ENCODE measurements at places on chromosomes 2 and 18. TPM values are rescaled to one million over a fixed set of nuclear protein-coding genes. Genes with fewer than 3 reads are reported as not detected.

ATOH8 gene
- 13.8 TPM for polyA plus RNA-seq

CCDC148 gene
- polyA plus RNA-seq: 0.44 TPM

SLC23A3 gene
- polyA plus RNA-seq: 1.3 TPM

PTPRN gene
- polyA plus RNA-seq: 0.15 TPM

LOXHD1 gene
- polyA plus RNA-seq: 2.2 TPM

DNA sequence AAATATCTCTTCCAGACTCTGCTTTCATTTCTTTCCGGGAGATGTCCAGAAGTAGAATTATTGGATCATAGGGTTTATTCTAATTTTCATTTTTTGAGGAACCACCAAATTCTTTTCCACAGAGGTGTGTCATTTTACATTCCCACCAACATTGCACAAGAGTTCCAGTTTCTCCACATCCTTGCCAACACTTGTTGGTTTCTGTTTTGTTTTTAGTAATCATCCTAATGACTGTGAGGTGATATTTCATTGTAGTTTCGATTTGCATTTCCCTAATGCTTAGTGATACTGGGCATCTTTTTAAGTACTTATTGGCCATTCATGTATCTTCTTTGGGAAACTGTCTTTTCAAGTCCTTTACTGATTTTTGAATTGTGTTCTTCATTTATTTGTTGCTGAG, 513.1 kb downstream of the PARD3B start:
- no peak for DNase-seq

DNA sequence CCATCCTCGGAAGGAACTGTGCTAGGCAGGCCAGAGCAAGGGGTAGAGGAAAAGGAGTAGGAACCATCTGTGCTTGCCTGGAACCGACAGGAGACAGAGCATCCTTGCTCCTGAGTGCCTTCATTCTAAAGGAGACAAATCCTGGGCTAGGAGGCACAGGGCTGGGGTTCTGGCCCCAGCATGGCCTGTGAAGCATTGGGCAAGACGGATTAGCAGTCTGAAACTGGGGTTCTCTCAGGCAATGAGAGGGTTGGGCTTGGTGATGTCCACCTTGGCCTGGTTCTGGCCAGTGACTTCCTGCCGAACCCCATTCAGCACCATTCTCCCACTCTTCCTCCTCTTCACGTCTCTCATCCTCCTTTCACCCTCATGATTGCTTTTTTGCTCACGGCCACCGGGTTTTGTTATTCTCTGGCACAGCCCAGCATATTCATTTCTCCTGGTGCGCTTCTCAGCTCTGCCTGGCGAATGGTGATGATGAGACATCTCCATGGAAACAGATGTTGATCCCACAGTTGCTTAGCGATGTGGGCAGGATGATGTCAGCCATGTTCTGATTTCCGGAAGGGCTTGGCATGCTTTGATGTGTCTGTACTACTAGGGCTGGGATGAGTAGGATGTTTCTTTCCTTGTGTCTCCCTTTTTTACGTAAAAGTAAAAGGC, 127.7 kb downstream of the CAPN13 start:
- peak; percentile 63 for DNase-seq

GRCh38 chr2:121019071-121019470, 265.9 kb downstream of the TFCP2L1 start:
- DNase-seq: no peak

GRCh38 chr2:46798041-46798440, 117.6 kb downstream of the MCFD2 start:
- DNase-seq: no peak

DNA sequence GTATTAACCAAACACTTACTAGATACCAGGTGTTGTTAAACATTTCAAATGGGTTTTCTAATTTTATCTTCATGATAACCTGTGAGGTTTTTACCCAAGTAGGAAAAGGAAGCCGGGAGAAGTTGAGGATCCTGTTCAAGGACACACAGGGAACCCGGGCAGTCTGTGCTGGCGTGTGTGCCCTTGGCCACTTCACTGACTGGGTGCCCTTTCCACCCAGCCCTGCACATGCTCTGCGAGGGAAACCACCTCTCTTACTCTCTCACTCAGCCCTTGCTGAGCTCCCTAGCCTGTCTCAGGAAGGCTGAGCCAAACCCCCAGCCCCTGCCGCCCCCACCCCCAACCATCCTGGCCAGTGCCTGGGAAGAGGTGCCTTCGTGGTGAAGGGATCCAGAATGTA, 51.8 kb downstream of the TEX44 start:
- DNase-seq: no peak

DNA sequence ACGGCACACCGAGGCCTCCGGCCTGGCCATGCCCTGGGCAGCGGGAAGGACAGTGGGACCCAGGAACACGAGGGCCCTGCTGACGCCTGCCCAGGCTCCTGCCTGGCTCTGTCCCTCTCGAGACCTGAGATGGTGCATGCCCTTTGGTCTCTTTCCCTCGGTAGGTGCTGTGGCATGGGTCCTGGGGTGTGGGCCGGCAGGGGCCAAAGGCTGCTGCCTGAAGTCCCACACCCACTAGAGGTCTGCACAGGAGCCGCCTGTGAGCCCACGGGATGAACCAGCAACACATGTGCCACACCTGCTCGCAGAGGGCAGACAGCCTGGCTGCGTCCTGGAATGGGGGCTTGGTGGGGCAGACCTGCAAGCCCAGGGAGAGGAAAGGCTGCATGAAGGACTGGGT, 73.3 kb downstream of the NDUFA10 start:
- DNase-seq: no peak

GRCh38 chr18:11802158-11802557, 49.1 kb upstream of the CHMP1B start:
- DNase-seq: no peak

- DNase-seq: peak; percentile 69
Observed at GRCh38 chr18:55485666-55486065, 102.3 kb downstream of the TCF4 start.

GRCh38 chr2:4556135-4556896, 852.9 kb downstream of the DCDC2C start:
- peak; percentile 2 for DNase-seq

DNA sequence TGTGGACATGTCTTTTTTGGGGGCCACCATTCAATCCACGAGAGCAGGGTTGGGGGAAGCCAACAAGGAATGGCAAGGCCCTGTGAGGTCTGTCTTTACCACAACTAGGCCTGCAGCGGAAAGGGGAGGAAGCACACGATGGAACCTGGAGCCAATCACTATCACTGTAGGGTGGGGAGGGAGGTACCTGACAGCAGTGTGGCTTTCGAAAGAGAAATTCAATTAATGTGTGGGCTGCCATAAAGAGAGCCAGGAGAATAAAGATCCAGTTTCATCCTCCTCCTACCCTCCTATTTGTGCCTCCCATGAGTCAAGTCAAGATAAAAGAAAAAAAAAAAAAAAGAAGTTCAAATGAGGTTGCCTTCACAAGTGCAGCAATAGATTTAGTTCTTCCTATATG, 18.9 kb upstream of the RBMS1 start:
- no peak for DNase-seq

Measured in muscle of leg (tissue), 16 donors.